ENCODE measurements at places on chromosomes 12 and 14.

GRCh38 chr12:3816266-3816665 lies 56.9 kb downstream of the PARP11 start:
- DNase-seq: no peak

DNA sequence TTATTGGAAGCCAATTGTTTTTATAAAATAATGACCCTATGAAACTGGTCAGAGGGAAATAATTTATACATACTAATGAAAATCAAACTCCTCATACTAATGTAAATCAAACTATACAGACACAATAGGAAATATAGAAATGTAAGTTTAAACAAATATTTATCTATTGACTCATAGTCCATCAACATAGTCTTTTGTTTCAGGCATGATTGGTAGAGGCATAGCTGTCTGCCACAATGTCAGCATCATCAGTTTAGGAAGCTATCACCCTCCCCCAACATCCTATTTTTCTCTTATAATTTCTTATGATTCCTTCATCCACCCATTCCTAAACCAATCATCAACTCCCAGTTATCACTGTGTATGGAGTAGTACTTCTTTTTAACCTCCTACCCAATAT lies 117.7 kb downstream of the SLC38A6 start:
- no peak for DNase-seq

DNA sequence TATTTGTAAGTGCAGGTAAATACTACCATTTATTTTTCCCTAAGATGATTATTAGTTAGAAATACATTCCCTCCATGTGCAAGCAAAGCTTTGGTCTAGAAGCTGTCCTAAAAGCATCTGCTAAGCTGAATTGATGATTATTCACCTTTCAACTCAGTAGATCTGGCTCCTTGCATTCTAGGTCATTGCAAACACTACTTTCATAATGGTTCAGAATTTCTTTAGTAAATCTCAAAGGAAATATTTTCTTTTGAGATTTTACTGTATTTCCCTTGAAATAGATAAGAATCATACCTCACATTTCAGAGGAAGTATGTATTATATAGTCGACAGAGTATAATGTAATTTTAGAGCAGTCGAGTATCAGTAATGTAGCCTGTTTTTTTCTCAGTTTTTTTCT lies 2.4 kb downstream of the ETNK1 start:
- DNase-seq: no peak

- DNase-seq: no peak
Measured at GRCh38 chr14:67666750-67667449, 7.5 kb downstream of the VTI1B start.

- no peak for DNase-seq
Measured at GRCh38 chr14:29928117-29928640, 532 bp upstream of the PRKD1 start.

DNA sequence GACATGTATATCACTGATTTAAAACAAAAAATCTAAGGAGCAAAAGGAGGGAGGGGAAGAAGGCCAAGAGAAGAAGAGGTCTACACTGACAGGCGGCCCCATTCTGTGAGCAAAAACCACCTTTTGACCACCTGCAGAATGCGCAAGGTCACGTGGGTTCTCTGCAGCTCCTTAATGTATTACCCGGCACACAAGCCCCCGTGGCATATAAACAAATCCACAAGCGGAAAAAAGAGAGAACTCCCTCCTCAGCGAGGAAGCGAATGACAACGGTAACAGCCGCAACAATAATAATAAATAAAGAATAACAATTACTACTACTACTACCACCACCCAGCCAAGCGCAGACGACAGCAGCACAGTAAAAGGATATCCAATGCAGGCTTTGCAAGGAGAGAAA lies 1.3 kb downstream of the KSR2 start:
- DNase-seq: no peak

- DNase-seq: no peak
Measured at GRCh38 chr14:71606064-71606463, 326.2 kb upstream of the RGS6 start.

DNA sequence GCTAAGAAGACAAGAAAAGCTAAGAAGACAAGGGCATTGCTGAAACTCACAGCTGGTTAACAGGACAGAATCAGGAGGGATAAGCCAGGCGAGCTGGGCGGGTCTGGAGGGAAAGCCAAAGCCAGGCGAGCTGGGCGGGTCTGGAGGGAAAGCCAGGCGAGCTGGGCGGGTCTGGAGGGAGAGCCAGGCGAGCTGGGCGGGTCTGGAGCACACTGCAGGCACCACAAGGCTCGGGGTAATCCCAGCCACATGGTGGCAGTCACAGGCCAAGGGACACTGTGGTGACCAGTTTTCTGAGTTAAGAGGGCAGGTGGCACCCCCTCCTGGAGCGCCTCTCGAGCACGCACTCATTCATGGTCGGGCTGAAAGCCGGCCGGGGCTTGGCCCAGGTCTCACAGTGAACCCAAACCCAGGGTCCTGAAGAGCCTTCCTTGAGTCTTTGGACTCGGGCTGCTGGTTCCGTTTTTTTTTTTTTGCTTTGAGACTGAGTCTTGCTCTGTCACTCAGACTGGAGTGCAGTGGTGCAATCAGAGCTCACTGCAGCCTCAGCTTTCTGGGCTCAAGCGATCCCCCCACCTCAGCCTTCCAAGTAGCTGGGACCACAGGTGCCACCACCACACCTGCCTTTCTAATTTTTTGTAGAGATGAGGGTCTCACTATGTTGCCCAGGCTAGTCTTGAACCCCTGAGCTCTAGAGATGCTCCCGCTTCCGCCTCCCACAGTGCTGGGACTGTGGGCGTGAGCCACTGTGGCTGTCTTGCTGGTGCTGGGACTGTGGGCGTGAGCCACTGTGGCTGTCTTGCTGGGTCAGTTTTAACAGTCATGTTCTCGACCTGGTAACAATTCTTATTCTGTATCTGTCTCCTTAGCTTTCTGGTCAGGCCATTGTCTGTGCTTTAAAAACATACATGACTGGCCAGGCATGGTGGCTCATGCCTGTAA lies 40.2 kb downstream of the HSP90AA1 start:
- no peak for DNase-seq

- DNase-seq: no peak
Measured at GRCh38 chr12:97109441-97109840, 202.4 kb downstream of the NEDD1 start.

- DNase-seq: peak; percentile 12
Measured at GRCh38 chr12:89707703-89708564, 704 bp downstream of the ATP2B1 start.

GRCh38 chr14:25389948-25390347 lies 340.0 kb upstream of the STXBP6 start:
- DNase-seq: no peak

DNA sequence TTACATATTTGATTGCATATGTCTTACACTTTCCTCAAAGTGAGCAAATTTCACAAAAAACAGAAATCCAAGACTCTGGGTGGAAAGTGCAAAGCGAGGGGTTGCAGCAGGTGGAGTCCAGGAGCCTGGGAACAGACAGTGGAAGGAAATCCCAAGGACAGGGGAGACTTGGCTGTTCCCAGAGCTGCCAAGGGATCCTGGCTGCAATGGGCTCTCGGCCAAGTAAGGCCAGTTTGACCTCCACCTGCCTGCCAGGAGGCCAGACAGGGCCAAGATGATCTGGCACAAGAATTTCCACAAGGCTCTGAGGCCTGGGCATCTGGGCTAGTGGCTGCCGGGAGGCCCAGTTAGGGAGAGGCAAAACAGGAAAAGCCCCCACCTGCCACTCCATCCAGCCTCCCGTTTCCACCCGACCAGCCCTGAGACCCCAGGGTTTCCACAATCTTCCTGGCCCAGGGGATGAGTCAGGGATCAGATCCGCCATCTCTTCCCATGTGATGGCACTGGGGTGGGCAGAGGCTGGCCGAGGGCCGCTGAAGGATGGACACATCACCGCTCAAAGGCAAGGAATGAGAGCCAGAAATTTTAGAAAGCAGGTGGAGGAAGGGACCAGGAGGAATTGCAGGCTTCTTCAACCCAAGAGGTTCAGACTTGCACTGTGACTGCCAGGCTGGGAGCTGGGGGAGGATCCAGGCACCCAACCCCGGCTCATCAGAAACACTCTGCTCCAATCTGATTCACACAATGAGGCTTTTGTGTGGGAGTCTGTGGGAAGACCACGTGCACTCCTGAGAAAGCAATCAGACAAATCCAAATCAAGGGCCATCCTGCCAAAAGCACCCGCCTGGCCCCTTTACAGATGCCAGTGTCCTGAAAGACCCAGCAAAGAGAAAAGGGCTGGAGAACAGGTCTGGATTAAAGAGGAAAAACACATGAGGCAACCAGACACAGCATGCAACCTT lies 16.3 kb downstream of the SCARB1 start:
- DNase-seq: no peak

DNA sequence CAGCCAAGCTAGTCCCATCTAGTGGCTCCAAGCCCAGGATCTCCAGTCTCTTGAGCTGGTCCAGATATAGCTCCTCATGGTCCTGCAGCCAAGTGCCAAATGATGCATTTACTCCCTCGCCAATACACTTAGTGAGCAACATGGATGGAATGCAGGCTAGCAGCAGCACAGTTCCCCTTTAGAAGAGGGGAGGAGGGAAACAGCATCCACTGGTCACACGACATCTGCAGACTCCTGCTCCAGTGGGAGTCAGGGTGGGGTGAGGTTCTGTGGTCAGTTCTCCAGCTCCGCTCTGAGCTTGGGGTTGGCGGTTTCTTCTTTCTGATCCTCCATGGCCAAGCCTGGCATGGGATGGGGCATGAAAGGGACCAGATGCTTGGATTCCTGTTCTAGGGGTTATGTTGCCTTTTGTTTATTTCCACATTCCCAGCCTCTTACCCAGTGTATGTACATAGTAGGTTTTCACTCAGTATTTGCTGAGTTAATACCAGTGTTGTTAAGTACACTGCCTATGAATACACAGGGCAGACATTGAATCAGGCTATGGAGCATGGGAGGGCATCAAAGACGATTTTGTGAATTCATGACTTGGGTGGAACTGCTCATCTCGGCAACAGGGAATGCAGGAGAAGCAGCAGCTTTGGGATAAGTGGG lies 57.3 kb downstream of the GALNT16 start:
- DNase-seq: no peak

- no peak for DNase-seq
Measured at GRCh38 chr14:94157197-94157596, 16.9 kb upstream of the PPP4R4 start.

DNA sequence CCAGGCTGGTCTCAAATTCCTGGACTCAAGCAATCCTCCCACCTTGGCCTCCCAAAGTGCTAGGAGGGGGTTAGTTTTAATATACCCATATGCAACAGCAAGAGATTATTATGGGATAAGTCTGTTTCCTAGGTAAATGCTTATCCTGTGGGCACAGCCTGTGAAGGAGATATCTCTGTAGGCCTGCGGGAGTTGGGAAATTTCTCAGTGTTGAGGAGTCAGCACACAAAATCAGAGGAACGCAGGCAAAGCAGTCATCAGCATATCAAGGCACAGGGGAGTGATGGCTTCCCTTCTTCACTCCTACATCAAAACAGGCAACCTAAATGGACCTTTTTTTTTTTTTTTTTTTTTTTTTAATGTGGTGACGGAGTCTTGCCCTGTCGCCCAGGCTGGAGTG lies 20.9 kb upstream of the TMED10 start:
- no peak for DNase-seq

DNA sequence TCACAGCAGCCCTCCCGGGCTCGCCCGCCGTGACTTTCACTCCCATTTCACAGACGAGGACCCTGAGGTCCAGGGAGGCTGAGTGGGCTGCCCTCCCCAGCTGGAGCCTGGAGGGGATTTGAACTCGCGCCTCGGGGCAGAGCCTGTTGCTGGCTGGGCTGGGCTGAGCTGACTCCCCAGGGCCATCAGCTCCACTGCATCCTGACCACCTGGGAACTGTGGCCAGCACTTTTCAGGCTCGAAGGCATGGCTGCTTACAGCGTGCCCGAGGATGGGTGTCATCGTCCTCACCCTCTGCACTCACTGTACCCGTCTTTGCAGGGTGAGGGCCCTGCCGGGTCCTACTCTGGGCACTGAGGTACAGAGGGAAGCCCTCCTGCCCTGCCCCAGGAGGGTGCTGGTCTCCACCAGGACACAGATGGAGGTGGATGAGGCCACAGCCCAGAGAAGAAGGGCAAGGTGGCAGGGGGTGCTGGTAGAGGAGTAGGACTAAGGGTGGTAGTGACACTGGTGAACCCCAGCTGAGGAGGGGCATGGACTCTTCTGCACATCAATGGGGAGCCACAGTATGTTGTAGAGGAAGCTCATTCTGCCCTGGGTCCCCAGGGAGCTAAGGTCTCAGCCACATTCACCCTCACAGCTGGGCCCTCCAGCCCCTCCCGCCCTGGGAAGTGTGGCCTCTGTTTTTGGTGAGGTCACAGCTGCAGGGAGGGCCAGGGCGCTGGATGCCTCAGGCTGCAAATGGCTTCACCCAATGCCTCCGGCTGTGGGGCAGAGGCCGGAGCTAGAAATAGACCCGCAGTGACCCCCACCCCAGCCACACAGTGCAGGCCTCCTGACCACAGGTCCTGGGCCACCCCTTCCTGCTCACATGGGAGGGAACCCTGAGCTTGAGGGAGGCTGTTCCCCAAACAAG lies 365.1 kb upstream of the SFSWAP start:
- DNase-seq: no peak

- no peak for DNase-seq
Measured at GRCh38 chr12:118166946-118167345, 31.0 kb downstream of the PEBP1 start.

DNA sequence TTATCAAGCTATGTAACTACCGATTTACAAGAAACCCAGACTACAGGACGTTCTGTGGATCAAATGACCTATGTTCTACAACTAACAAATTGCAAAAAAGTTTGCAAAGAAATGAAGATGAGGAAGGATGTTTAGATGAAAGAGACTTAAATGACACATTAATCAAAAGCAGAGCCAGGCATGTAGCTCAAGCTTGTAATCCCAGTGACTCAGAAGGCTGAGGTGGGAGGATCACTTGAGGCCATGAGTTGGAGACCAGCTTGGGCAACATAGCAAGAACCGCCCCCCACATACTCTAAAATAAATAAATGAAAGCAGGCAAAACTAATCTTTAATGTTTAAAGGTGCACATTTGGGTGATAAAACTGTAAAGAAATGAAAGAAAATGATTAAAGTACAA lies 331.9 kb downstream of the BTG1 start:
- DNase-seq: no peak

DNA sequence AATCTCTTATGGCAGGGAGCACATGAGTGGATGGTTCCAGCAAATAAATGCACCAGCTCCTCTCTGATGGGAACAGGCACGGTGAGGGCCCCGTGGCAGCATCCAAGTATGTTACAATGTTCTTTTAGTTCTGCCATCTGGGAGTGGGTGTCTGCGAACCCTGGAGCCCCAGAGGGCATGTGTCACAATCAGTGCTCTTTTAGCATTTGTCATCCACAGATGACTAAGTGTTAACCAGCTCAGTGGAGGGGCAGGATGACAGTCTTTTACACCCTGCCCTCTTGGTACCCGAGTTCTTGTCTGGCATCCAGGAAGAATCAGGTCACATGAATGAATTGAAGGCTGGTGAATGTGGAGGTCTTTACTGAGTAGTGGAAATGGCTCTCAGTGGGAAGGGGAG lies 560.4 kb upstream of the FLRT2 start:
- DNase-seq: no peak

DNA sequence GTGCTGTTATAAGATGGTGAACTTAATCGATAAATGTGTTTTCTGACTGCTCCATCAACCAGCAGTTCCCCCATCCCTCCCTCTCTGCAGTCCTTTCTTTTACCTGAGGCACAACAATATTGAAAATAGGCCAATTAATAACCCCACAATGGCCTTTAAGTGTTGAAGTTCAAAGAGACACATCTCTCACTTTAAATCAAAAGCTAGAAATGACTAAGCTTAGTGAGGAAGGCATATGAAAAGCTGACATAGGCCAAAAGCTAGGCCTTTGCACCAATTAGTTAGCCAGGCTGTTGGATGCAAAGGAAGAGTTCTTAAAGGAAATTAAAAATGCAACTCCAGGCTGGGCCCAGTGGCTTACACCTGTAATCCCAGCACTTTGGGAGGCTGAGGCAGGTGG lies 43.7 kb downstream of the SAV1 start:
- no peak for DNase-seq

Data from activated naive CD4-positive, alpha-beta T cell (primary cell).